ENCODE measurements at places on chromosomes 11 and 22. TPM values are rescaled to one million over a fixed set of nuclear protein-coding genes. Genes with fewer than 3 reads are reported as not detected.

OR52I1 gene
- not detected for polyA plus RNA-seq

GRCh38 chr11:26778000-26778757 lies 56.3 kb upstream of the SLC5A12 start:
- H3K27me3 ChIP-seq, result no peaks in the 10 kb centered on the region
- no peak overlapping the region for H3K4me3 ChIP-seq
- no peak for DNase-seq
- no peaks in the 10 kb centered on the region for H3K36me3 ChIP-seq

DNA sequence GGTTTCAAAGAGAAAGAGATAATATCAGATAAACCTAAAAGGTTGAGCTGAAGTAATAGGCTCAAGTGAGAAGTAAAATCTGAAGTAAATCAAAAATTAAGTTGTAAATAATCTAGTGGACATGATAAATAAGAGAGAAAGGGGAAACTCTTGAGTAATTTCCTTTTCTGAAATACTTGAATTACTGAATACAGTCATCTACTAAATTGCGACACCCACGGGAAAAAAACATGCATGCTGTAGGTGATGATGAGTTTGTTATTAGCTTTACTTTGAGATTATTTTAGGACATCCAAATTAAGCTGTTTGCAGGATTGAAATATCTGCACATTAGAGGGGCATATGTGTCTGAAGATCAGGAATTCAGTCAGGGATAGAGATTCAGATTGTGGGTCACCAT lies 50.0 kb upstream of the CARD18 start:
- no peaks in the 10 kb centered on the region for H3K36me3 ChIP-seq
- H3K27ac ChIP-seq, result no peak overlapping the region
- no peaks in the 10 kb centered on the region for H3K4me1 ChIP-seq
- H3K27me3 ChIP-seq, result no peaks in the 10 kb centered on the region
- no peak overlapping the region for H3K4me3 ChIP-seq

GGT5 gene
- 15.9 TPM for polyA plus RNA-seq

All from pancreas (tissue), 10 donors.